ENCODE measurements at places on chromosomes 1 and 21.

DNA sequence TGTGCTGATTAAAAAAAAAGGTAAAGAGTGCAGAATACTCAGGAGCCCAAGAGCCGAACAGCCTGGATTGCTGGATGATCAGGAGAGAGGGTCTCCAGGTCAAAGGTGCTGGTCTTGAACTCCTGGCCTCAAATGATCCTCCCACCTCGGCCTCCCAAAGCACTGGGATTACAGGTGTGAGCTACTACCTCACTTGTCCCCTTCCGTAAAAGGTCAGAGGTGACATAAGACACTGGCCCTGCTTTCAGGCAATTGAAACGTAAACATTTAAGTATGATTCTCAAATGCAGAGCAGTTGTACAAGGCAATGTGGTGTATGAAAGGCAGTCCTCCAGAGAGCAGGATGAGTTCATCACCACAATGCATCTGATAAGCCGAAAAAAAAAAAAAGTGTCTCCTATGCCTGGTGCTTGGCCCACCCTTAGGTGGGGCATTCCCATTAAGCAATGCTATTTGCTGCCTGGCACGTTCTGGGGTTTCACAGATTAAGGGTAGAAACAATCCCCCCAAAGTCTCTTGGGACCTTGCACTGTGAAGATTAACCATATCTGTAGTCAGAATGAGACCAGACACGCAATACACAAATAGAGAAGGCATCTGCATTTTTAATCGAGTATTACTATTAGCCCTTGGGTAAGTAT lies 47.7 kb downstream of the PARP1 start:
- DNase-seq = no peak

DNA sequence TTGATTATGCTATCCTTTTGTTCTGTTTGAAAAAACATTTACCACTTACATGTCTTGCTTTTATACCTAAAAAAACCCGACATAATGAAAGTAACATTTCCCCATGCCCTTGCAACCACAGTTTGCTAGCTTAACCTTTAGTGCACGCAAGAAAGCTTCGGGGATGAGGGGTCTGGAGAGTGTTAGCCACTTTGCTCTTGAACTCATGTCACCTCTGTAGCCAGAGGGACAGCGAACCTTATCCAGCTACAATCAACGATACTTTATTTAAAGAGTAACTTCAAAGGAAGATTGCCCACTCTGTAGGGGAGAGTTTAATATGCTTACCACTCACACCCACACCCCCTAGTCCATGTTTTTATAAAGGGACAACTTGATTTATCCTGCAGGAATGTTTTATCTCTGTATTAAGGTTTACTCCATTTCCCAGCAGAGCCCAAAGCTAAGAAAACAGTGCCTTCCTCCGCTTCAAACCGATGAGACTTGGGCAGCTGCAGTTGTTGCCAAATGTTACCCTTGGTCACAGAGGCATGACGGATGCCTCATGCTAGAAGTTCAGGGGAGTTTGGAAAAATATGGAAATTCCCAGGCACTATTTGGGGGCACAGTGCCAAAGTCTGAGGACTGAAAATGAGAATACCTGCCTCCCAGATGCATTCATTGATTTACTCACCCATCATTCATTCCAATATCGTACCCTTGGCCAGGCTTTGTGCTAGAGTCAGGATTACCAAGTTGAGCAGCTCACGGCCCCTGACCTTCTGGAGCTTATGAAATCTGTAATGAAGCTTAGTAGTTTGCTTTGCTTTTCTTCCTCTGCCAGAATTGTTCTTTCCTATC lies 61.4 kb upstream of the VCAM1 start:
- DNase-seq = peak; percentile 7

DNA sequence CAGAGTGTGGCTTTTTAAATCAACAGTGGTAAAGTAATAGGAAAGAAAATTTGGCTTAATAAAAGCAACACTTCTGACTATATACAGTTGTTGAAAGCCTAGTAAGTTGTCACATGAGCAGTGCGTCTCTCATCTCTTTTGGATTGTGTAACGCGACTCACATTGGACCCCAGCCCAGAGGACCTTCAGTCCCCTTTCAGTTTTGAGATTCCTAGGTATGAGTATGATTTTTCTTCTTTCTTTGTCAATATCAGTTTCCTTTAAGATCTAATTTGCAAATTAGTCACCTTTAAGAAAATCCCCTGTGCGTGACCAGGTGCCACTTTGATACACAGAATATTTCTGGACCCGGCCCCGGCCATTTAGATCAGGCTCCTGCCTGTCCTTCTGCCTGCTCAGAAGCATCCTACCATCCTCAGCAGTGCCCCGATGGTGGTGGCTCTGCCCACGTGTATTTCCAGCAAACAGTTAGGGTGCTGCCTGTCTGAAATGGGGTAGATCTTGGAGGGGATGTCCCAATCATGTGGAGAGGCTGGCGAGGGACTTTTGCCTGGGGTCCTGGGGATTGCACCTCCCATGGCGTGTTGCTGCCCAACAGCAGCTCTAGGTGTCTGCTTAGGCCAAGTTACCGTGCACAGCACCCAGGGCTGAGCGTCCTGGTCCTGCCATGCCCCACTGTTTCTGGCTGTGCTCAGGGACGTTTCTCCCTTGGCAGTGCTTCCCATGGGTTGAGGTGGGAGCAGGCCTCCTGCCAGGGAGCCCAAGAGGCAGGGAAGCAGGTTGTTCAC lies 21.1 kb downstream of the SNAP47 start:
- DNase-seq = no peak

DNA sequence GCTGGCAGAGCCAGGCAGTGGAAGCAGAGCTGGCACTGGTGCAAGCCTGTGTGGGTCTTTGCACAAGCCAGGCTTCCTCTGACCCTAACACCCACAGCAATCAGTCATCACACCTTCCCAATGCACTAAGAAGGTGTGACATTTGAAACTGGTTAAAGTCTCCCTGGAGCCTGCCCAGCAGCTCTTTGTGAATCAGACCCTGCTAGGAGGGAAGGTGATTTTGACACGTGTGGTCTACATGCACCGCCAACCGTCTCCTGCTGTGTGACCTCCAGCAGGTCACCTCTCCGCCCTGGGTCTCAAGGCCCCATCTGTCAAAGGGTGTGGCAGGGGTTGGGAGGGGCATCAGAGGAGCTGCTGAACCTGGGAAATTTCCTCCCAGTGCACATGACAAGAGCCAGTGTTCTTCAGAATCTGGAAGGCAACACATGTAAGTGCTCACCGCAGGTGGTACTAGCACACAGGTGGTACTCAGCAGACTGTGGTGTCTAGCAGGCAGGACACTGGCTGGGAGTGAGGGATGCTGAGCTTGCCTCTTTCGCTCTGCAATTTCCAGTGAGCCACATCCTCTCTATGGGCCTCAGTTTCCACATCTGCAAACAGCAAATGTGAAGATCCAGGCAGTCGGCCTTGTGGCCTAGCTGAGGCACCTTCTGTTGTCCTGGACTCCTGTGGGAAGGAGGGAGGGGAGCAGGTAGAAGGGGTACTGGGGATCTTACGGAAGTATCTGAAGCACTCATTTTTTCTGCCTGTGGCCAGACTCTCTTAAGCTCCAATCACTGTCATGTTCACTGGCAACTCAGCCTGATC lies 123.2 kb downstream of the DMRTB1 start:
- no peak for DNase-seq

- no peak for DNase-seq
Observed at GRCh38 chr1:30146448-30146847, 576.9 kb downstream of the MATN1 start.

DNA sequence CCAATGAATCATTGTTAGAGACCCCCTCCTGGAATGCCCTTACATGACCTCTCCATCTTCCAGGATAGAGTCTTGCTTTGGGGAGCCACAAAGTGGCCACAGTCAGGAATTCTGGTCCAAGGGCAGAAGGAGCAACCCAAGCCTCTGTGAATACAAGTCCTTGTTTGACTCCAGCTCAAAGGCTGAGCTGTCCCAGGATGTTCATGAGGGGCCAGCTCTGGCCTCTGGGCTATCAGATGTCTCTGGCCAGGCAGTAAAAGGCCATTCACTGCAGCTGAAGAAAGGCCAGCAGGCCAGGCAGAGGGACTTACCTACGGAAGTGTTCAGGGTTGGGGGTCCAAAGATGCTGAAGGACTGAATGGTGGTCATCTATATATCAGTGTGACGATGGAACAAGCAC lies 98.3 kb upstream of the IPO9 start:
- DNase-seq = no peak

GRCh38 chr21:21137986-21138385 lies 139.8 kb downstream of the NCAM2 start:
- DNase-seq = no peak

Measured in SK-N-SH (cell line).